EH (cell line): ENCODE measurements at places on chromosomes 4 and X.

DNA sequence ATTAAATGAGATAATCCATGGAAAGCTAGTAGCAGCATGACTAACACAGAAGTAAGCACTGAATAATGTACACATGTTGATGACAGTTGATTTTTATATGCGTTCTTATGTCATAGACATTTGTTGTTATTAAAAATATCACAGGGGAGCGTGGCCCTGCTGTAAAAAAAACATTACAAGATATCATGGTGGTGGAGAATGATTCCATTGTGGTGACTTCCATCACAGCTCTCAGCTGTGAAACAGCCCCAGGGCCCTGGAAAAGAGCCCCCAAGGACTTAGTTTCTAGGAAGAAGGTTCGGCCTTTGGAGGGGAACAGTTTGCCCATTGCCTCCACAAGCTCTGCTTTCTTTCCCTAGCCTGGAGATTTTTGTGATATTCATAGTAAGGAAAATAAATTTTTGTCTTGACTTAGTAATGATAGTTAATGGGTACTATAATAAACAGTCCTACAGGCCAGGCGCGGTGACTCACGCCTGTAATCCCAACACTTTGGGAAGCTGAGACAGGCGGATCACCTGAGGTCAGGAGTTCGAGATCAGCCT, 49.9 kb downstream of the FAM114A1 start:
- DNase-seq, result peak; percentile 69

DNA sequence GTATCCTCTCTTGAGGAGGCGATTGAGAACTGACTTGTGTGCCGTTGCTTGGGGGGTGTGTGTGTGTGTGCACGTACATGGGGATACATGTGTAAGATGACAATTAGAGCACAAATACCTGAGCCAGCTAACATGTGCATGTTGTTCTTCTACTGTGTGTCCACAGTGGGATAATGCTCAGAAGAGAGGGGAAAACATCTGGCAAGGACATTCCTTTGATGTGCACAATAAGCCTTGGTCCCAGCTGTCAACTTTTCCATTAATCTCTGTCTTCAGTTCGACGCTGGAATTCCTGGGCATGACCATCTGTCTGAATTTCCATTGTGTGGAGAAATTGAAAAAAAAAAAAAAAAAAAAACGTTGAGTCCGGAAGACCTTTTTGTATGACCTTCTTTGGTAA, 592.0 kb upstream of the GALNTL6 start:
- no peak for DNase-seq

DNA sequence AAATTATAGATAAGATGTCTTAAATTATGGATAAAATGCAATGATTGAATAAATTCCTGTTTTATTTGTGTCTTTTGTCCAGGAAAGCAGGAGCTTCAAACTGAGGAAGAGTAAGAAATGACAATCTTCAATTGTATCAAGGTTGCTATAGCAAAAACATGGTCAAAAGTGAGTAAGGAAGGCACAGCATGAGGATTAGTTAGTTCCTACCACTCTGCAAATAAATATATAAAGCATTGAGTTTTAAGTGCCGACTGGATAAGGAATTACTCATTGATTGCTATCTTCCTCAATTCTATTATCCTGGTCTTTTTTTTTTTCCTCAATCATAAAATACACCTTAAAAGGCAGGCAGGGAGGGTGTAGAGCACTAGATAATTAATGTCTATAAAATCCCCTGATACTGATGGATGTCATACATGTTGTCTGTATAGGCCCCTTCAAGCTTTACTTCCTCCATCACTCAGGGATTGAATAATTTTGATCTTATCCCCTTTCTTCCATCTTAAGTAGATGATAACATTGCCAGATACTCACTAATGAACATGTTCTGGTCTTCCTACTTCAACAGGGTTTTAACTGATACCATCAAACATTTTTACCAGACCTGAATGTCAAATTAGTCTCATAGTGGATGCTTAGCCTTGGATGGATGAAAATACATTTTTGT, 86.6 kb downstream of the MID1 start:
- peak; percentile 30 for DNase-seq

GRCh38 chr4:735583-735982, 30.0 kb downstream of the PCGF3 start:
- DNase-seq, result no peak

DNA sequence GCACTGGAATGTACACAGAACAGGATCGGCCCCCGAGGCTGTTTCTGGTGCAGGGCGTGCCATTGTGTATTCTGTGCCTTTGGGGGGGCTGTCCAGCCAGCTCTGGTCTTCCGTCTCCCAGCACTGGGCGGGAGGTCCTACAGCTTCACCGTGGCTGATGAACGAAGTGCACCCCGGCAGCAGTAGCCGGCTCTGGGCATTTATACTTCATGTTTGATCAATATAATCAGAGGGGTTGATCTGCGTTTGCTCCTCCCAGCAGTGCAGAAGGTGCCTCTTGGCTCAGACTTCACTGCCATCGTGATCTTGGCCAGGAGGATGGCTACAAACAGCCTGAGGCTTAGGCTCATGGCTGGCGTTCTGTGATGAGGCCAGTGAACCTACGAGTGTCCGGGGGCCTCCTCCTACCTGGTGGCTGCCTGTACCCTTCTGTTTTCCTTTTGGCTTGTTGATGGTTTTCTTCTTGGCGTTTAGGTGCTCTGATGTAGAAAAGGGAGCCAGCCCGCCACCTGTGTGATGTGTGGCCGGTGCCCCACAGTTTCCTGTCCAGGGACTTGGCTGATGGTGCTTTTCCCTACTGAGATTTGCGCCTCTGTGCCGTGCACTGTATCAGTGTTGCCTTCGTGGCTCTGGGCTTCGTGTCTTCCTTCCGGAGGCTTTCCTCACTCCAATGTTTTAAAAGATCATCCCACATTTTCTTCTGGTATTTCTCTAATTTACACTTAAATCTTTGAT, 31.2 kb upstream of the HGFAC start:
- DNase-seq, result no peak

GRCh38 chr4:13905543-13905942, 278.0 kb upstream of the BOD1L1 start:
- peak; percentile 78 for DNase-seq

DNA sequence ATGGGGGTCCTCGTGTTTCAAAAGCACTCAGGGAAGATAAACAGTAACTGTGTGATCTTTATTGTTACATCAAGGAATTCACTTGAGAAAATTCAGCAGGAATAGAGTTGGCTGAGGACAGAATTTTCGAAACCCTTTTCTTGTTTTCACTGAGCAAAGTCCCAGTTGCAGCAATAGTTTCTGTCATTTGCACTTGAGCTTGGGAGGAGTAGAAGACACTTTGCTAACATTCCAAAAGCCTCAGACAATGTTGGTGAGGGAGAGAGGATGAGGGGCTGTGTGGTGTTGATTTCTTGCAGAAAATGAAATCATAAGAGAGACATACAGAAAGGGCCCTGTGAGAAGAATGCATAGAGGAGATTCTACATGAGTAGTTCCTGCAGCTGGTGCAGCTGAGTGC, 151.9 kb upstream of the DIPK2B start:
- peak; percentile 10 for DNase-seq
